Adipose tissue (tissue), 3 donors: ENCODE measurements at places on chromosomes 16 and 17. TPM values are rescaled to one million over a fixed set of nuclear protein-coding genes. Genes with fewer than 3 reads are reported as not detected.

The SPATA32 gene
- not detected for polyA plus RNA-seq

The SLFN12 gene
- polyA plus RNA-seq, result 0.49 TPM

The MEIOC gene
- not detected for polyA plus RNA-seq

The RFWD3 gene
- 6.3 TPM for polyA plus RNA-seq
